ENCODE measurements at places on chromosomes 2 and 18. TPM values are rescaled to one million over a fixed set of nuclear protein-coding genes. Genes with fewer than 3 reads are reported as not detected.

Gene ANKRD30BL
- 1.7 TPM for total RNA-seq

Gene KCNIP3
- 12.5 TPM for total RNA-seq

Gene GKN2
- 0.96 TPM for total RNA-seq

Gene PAIP2B
- total RNA-seq = 6.3 TPM

Gene POTEF
- total RNA-seq = 0.48 TPM

Gene ESPNL
- 5.5 TPM for total RNA-seq

Gene ALPI
- 2.9 TPM for total RNA-seq

Gene REG1B
- total RNA-seq = 1.4 TPM

Measured in umbilical cord (tissue), 2 donors.